ENCODE measurements at places on chromosomes 11 and 22.

GRCh38 chr11:76738618-76739240 lies 44.4 kb upstream of the TSKU start:
- no peak for DNase-seq

GRCh38 chr11:46475051-46475925 lies 83.7 kb upstream of the CHRM4 start:
- no peak for DNase-seq

DNA sequence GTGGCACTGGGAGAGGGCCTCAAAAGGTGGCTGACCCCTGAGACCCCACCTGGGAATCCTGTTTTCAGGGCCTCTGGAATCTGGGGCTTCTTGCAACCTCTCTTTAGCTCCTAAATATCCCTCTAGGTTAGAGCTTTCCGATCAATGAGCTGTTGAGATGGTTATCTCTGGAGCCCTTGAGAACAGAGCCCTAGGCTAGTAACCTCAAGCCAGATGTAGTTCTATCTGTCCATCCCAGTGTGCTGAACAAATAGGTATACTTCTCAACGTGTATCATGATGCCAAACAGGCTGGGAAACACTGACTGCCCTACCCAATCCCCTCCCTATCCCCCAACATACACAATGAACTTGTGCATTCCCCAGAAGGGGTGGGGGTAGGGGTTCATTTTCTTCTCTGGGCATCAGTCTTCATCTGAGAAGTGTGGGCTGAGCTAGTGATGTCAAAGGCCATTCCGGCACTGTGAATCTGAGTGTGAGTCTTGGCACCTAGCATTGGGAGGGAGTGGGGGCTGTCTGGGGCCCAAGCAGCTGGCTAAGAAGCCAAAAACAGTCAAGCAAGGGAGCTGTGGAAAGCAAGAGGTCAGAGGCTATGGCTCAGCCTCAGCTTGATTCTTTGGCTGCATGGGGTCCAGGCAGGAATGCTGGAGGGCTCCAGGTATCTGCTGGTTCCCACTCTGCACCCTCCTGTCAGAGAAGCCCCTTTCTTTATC lies 17.3 kb downstream of the CD82 start:
- DNase-seq = no peak

DNA sequence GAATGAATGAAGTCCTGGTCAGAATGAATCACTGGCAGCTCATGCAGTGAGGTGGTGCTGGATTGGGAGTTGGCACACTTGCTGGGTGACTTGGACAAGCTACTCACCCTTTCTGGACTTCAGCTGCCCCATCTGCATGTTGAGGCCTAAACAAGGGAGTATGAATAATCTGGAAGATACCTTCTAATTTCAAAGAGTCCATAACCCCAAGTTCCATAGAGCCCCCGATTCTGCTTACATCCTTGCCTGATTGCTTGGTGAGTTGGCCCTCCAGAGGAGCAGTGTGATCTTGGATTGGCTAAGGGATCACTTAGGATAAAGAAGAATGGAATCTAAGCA lies 18.3 kb upstream of the ACCSL start:
- DNase-seq = no peak

DNA sequence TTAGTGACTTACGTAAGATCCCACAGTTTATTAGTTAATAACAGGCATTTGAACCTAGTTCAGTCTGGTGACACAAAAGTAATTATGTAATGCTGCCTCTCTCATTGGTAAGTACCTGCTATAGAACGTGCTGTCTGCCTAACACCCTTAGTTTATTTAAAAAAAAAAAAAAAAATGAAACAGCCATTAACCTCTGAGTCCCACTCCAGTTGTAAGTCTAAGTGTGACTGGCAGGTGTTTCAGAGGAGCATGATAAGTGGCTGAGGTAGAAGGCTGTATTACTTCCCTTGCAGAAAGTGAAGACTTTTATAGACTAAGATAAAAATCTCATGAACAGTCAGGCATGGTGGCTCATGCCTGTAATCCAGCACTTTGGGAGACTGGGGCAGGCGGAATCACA lies 140.5 kb downstream of the TRIM44 start:
- DNase-seq = no peak

- DNase-seq = no peak
Measured at GRCh38 chr11:15602785-15603567, 488.3 kb downstream of the INSC start.

DNA sequence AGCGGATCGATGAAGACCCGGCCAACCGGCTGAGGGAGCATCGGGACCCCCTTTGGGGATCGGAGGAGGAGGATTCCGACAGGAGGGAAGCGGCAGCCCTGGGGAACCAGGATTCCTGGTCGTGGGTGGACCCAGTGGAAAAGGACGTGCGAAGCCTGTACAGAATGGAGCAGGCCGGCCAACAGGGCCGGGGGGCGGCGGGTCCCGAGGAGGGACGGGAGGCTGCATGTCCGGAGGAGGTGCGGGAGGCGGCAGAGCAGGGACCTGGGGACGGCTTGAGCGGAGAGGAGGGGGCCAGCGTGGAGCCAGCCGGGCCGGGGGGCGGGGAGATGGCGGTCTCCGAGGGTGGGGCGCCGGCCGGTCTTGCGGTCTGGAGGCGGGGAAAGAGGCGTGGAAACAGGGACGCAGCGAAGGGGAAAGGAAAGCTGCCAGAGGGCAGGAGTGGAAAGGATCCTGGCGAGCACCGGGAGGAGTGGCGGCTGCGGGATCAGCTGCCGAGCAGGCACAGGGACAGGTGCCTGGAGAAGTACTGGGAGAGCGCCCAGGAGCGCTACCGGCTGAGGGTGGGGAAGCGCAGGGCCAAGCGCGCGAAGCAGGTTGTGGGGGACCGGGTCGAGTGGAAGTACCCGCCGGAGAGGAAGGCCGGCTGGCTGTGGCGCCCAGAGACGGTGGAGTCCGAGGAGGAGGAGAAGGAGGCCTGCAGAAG lies at the start of gene ANO5:
Gene ANO5 (plus strand): TSS at position 444 of the 706 bp plus-strand sequence. CDS start 408 bp downstream, outside the sequence.
- DNase-seq = no peak

- no peak for DNase-seq
Measured at GRCh38 chr11:60840470-60841430, 1.2 kb upstream of the CCDC86 start.

DNA sequence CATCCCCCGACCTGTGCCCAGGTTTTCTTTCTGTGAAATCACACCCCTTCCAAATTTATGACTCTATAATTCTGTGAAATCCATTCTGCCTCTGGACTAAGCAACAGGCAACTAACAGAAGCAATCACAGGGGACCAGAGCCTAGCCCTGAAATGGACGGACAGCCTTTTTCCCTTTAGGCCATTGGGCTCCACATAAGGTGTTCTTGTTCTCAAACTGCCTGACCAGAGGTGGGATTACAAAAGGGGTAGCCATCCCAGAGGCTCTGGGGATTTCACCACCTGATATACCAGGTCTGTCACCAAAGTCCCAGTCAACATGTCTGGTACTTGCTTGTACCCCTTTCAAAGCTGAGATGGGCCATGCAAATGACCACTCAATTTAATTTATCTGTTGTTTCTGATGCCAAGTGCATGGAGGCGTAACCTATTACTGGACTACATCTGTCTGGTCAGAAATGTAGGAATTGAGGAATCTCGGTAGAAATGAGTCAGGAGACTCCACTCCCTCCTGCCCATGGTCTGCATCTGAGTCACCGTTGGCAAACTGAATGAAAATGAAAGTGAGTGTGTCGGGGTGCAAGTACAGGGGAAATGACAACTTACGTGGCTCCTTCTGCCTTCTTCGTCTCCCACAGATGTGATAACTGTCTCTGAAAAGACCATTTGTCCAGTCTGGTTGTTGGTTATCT lies 10.2 kb downstream of the DKK3 start:
- no peak for DNase-seq

GRCh38 chr11:4125141-4125540 lies 30.5 kb downstream of the RRM1 start:
- DNase-seq = no peak

DNA sequence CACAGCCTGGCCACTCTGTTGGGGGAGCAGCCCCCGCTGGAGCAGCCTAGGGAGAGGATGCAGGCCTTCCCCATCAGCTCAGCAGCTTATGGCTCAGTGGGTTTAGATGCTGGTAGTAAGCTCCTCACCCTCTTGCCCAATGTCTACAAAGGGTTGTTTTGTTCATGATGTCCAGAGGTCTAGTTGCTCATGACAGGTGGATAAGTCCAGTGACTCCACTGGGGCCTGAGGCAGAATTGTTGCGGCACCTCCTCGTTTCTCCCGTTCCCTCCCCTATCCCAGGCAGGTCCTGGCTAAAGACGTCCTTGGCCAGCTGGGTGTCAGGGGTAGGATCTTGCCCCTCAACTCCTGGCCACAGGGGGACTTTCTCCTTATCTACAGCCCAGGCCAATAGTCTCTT lies 233.5 kb upstream of the B3GAT1 start:
- no peak for DNase-seq

GRCh38 chr22:23786261-23786710 lies 480 bp upstream of the SMARCB1 start:
- no peak for DNase-seq

DNA sequence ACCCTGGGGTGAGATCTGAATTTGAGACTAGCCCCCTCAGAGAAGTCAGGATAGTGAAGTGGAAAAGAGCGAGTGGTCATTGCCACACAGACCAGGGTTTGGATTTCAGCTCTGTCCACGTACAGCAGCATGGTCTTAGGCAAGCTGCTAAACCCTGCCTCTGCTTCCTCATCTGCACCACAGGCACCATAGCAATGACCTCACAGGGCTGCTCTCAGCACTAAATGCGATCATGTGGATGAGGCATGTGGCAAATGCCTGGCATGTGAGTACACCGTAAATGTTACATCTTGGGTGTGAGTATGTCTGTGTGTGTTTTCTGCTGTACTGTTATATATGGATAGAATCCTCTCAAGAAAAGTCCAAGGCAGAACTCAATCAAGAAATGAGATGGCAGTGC lies 15.8 kb downstream of the NAV2 start:
- no peak for DNase-seq

GRCh38 chr11:75103380-75104026 lies 6.8 kb upstream of the OR2AT4 start:
- no peak for DNase-seq

- DNase-seq = no peak
Measured at GRCh38 chr11:1203505-1204271, 19.2 kb upstream of the MUC5B start.

GRCh38 chr11:121881806-121882205 lies 234.2 kb downstream of the BLID start:
- no peak for DNase-seq

DNA sequence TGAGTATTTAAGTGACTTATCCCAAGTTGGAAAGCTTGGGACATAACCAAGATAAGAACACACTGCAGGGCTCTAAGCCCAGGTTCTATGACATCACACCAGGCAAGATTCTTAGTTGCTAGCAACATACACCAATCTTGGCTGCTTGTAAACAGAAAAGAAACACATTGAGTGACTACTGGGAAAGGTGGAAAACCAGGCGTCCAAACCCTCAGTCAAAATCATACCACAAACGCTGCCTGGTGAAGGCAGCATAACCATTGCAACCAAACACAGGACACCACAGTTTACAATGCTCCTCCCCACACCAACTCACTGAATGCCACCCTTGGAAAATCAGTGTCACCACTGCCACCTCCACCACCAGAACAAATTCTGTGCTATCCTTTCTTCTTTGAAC lies 379.9 kb downstream of the TTC28 start:
- no peak for DNase-seq

GRCh38 chr11:109184376-109184775 lies 237.6 kb upstream of the C11orf87 start:
- no peak for DNase-seq

DNA sequence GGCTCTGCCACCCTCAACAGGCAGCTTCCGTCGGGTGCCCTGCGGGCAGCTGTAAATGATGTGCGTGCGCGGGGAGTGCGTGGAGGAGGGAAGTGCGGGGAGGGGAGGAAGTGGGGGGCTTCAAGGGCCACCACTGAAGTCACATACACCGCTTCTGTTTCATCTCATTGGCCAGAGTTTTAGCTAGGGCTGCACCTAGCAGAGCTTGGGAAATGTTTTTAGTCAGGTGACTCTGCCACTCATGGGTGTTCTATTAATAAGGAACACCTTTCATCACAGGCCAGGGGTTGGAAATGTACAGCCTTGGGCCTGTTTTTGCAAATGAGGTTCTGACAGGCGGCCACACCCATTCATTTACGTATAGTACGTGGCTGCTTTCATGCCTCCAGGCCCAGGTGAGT lies 14.6 kb downstream of the FAM118A start:
- no peak for DNase-seq

DNA sequence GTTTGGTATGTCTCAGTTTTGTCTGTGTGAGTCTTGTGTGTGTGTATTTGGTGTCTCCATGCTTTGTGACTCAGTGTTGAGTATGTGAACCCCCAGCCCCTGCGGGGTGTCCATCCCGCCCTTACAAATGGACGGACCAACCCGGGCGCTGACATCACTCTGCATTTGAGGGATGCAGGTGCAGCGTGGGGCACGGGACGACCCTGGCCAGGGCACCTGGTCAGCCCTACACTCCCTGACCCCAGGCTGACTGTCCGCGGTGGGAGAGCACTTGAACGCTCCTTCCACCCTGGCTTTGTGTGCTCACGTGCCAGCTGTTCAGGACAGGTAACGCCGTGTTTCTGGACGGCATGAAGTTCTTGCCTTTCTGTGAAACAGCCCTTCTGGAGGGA lies 369.0 kb downstream of the BRD1 start:
- no peak for DNase-seq

GRCh38 chr11:59247531-59248227 lies 35.0 kb upstream of the MPEG1 start:
- no peak for DNase-seq

DNA sequence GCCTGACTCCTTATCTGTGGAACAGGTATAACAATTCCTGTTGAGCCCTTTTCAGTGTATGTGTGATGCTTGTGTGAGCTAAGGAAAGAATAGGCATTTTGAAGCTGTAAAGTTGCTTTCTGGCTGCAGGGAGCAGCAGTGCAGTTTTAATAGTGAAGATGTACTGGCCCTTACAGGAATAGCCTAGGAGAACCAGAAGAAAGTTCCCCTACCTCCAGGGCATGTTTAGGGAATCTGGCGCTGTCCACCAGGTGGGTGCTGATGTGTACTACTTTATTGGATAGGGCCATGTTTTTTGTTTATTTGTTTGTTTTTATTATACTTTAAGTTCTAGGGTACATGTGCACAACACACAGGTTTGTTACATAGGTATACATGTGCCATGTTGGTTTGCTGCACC lies 11.5 kb downstream of the BMAL1 start:
- no peak for DNase-seq

DNA sequence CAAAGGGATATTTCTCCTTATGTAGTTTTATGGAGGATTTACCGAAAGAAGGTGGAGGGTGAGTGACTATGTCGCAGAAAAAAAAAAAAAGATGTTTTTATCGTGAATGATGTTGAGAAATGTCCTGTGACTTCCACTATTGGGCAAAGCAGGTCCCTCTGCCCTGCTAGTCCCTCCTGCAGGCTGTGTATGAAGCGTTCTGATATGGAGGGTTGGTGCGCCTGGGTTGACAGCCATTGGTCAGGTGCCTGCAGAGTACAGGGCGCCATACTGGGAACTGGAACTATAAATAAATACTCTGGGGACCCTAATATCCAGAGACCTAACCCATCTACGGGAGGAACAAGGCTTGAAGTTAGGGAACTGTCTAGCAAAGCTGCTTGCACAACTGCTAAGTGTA lies 1.5 kb downstream of the IL17RA start:
- DNase-seq = no peak

DNA sequence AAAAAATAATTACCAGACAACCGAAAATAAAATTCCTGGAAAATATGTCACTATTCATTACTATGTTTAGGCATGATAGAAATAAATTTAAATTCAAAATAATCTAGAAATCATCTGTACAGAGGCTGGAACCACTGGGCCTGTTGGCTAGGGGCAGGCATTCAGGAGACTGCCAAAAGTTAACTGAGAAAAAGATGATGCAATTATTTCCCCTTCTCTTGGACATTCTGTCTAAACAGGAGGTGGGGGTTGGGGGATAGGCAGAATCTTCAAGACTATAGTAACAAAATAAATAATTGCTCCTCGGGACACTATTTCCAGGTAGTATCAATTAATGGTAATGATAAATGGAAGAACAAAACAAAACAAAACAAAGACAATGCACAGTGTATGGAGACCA lies 14.1 kb downstream of the BTBD10 start:
- DNase-seq = no peak

Data from stimulated activated CD8-positive, alpha-beta memory T cell treated with anti-CD3 and anti-CD28 coated beads, Interleukin-15, amount 100 ng/mL, for 4 hours (primary cell).